Thyroid gland (tissue), 4 donors: ENCODE measurements at places on chromosomes 2 and 18.

DNA sequence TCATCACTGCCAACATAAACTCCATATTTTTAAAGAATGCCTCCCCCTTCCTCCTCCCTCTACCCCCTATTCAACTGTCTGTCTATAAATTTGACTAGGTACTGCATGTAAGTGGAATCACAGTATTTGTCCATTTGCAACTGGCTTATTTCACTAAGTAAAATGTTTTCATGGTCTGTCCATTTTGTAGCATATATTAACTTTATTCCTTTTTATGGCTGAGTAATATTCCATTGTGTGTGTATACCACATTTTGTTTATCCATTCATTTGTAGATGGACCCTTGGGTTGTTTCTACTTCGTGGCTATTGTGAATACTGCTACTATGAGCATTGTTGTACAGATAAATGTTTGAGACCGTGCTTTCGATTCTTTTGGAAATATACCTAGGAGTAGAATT is 10.7 kb downstream of the SEH1L start:
- no peak for DNase-seq

GRCh38 chr18:37346048-37346447 is 219.6 kb downstream of the CELF4 start:
- DNase-seq = no peak

GRCh38 chr18:63965716-63966330 is 4.1 kb upstream of the SERPINB8 start:
- DNase-seq = no peak

DNA sequence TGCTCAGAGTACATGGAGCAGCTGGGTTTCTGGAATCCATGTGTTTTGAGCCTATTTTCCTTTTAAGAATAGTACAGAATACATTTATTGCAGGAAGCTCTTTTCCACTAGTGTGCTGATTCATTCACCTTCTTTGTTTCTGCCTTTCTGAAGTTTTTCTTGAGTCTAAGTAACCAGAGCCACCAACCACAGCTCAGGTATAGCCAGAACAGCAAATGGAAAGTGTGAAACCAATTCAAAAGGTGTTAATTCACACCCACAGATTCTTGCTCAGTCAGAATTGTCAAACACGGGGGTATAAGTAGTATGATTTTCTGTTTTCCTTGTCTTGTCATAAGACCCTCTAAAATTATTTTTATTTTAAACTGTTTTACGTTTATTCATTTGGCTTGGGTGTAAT is 75.9 kb upstream of the DYNAP start:
- no peak for DNase-seq

DNA sequence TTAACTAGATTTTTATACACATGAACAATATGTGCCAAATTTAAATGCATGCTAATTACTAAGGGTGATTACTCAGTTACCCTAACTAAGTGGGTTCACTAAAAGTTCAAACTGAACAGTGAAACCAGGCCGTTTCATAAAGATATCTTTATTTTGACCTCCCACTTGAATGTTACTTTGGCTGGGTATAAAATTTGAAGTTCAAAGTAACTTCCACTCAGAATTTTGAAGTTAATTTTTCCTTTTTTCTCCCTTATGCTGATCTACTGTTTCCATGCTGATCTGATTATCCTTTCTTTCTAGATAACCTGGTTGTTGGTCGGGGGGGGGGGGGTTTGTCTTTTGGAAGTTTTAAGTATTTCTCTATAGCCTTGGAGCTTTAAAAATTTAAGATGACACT is 25.5 kb upstream of the MAP4K4 start:
- DNase-seq = no peak

DNA sequence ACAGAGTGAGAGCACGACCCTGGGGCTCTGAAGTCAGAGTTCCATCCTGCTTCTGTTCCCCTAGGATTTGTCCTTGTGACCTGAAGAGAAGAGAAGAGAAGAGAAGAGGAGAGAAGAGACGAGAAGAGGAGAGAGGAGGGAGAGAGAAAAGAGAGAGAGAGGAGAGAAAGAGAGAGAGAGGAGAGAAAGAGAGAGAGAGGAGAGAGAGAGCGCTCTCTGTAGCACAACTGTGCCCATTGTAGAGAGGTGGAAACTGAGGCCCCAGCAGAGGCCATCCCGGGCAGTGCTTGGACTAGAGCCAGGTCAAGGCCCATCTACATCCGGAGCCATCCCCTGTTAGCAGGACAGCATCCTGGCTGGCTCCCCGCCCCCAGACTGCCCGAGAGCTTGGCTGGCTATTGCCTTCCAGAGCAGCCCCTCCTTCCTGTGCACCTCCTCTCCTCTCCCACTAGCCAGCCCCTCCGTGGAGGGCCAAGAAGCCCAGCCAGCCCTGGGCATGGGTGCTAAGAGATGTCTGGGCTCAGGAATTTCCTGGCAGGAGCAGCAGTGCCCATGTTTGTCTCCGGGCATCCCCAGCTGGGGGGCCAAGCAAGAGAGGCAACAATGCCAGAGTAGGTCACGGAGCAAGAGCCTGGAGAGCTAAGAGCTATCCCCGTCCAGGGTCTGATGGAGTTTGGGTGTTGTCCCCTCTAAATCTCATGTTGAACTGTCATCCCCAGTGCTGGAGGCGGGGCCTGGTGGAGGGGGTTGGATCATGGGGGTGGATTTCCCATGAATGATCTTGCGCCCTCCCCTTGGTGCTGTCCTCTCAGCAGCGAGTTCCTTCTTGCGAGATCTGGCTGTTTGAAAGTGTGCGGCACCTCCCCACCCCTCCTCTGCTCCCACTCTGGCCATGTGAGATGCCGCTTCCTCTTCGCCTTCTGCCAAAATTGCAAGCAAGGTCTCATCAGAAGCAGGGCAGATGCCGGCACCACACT is 18.2 kb upstream of the GPR55 start:
- DNase-seq = no peak

DNA sequence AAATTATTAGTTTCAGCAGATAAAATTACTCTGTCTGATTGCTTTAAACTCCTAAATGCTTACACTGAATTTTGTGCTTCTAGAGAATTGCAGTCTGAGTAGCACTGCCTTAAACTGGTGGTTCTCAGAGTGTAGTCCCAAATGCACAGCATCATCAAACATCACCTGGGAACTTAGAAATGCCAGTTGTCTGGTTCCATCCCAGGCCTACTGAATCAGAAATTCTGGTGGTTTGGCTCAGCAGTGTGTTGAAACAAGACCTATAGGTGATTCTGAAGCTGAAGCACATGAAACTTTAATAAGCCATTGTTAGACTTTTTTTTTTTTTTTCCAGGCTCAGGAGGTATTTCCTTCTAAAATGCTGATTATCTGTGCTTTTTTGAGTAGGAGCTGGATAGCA is 22.0 kb downstream of the EPC2 start:
- no peak for DNase-seq

GRCh38 chr18:67862069-67862468 is 345.5 kb upstream of the DSEL start:
- DNase-seq = no peak

DNA sequence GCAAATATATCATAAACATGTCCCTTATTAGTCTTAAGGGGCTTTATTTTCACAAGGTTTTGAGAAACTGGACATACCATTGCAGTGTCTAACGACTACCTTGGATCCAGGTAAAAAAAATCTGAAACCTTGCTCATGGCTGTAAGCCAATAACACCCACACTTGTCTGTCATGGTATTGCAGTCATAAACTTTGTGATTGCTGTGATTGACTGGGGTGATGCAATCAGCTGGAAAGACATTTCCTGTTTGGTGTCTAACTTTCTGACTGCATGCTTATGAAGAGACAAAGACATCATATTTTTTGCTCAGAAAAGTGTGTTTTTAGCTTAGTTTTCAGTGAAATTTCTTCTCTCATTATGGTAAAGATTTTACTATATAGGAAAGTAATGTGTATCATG is 635.0 kb downstream of the TSN start:
- no peak for DNase-seq

- DNase-seq = no peak
Measured at GRCh38 chr2:28654663-28655320, 96.8 kb upstream of the PPP1CB start.

DNA sequence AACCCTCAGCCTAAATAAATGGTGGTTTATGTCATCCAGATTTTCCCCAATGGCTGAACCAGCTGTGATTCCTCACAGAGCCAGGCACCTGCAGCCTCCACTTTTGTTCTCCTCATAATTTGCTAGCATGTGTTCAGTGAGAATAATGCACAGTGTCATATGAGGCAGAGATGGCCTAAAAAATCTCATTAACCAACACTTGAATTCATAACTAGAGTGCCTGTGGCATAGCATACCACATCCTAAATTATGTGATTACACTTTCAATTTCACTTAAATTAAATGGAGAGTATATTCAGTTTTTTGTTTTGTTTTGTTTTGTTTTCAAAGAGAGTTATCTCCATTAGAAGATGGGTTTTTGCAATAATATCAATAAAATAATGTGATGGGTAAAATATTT is 488.0 kb downstream of the CBLN2 start:
- no peak for DNase-seq

- no peak for DNase-seq
Measured at GRCh38 chr2:159882130-159882745, 84.2 kb upstream of the CD302 start.

DNA sequence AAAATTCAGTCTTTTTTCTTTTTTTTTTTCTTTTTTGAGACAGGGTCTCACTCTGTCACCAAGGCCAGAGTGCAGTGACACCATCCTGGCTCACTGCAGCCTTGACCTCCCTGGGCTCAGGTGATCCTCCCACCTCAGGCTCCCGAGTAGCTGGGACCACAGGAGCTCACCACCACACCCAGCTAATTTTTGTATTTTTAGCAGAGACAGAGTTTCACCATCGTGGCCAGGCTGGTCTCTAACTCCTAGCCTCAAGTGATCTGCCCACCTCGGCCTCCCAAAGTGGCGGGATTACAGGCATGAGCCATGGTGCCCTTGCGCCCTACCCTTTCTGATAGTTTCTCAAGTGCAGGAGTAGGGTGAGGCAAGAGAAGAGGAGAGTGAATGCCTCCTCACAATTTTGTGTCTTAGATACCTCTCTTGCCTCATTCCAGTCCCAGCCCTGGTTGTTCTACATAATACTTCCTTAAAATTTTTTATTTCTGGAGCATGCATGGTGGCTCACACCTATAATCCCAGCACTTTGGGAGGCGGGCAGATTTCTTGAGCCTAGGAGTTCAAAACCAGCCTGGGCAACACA is 68.2 kb upstream of the CAB39 start:
- DNase-seq = no peak

GRCh38 chr2:69977186-69977585 is 15.8 kb upstream of the ASPRV1 start:
- no peak for DNase-seq

DNA sequence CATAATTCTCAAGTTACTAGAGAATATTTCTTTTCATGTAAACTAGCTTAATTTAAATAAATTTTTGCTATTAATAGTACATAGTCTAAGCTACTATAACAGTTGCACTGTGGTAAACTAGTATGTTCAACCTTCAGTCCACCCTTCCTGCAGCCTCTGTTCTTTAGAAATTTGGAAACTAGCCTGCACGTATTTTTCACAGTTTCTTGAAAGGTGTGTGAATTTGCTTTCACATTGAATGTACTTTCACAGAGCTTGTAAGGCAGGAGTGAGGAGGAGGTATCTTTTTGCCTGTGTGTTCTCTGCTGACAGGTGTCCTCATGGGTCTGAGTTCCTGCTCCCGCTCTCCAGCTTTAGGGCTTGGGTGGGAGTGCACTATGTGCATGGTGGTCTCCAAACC is 117.5 kb downstream of the ATP9B start:
- no peak for DNase-seq

DNA sequence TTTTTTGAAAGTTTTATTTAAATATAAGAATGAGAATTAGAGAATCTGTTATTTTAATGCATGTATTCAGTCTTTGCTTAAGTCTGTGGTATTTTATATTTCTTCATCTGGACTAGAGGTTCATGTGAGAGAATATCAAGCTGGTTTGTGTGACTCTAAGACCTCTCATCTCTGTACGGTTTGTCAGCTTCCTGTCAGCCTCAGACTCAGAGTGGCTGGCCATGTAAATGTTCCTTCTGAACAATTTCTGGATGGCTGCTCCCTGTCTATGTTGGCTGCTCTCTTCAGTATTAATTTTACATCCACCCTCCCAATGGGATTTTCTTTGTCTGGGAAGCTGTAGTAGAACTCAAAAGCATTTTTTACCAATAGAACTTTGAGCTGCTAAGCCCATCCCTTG is 225.3 kb upstream of the THUMPD2 start:
- no peak for DNase-seq

DNA sequence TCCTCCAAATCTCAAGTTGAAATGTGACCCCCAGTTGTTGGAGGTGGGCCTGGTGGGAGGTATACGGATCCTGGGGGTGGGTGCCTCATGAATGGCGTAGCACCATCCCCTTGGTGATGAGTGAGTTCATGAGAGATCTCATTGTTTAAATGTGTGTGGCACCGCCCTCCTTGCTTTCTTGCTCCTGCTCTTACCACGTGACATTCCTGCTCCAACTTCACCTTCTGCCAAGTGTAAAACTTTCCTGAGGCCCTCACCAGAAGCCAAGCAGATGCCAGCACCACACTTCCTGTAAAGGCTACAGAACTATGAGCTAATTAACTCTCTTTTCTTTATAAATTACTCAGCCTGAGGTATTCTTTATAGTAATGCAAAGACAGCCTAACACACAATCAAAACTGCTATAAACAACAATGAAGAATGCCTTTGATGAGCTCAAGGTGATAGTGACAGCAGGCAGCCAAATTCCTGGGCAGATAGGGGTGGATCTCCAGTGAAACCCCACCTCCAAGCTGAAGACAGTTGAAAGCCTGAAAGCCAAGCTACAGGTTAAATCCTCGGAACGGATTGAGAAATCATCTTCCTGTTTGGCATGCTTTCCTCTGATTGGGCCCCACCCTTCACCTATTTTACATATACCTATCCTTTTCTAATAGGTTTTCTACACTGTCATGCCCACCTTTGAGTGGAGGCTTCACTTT is 26.9 kb downstream of the MCEE start:
- no peak for DNase-seq

DNA sequence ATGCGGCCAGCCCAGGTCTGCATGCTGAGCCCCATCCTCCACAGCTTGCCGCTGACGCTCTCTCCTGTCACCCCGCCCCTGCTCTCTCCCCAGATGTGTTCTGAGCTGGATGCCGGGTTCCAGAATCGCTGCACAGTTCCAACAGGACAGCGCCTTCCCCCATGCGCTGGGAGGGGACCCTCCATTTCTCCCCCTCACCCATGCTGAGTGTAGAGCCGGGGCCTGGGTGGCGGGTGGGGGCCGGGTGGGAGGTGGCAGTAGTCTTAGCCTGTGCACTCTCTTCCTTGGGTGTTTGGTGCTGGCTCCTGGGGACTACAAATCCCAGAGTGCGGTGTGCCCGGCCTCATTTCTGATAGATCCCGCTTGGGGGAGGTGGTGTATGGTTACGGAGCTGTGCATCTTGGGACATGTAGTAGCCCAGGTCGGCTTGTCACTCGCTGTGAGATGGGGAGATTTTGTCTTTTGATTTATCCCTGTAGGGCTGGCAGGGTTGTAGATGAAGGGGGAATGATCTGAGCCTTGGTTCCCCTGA is 6.8 kb downstream of the DNAJB2 start:
- no peak for DNase-seq

GRCh38 chr2:153477636-153478288 is 800 bp downstream of the RPRM start:
- DNase-seq = peak; percentile 29
